ENCODE measurements at places on chromosomes 1 and 21. TPM values are rescaled to one million over a fixed set of nuclear protein-coding genes. Genes with fewer than 3 reads are reported as not detected.

The GNAT2 gene
- total RNA-seq: not detected

The TRIM17 gene
- 3.9 TPM for total RNA-seq

The OR2L13 gene
- not detected for total RNA-seq

The BGLAP gene
- total RNA-seq: 1.8 TPM

The TSPEAR gene
- total RNA-seq: not detected

The SELENBP1 gene
- total RNA-seq: 1.2 TPM

The LCE1F gene
- total RNA-seq: not detected

The FYB2 gene
- total RNA-seq: not detected

The C1orf116 gene
- total RNA-seq: 0.28 TPM

The UBE2Q1 gene
- 90.0 TPM for total RNA-seq

The E2F2 gene
- 2.5 TPM for total RNA-seq

The AHDC1 gene
- 23.1 TPM for total RNA-seq

The GPR25 gene
- total RNA-seq: 1.2 TPM

The ZSWIM5 gene
- total RNA-seq: 1.8 TPM

The TRIM45 gene
- 0.26 TPM for total RNA-seq
